ENCODE measurements at places on chromosomes 4 and X.

- DNase-seq, result no peak
These were observed 18.4 kb downstream of the IL21 start for GRCh38 chr4:122602277-122603142.

GRCh38 chr4:4836044-4836443 is 23.4 kb upstream of the MSX1 start:
- DNase-seq, result no peak

DNA sequence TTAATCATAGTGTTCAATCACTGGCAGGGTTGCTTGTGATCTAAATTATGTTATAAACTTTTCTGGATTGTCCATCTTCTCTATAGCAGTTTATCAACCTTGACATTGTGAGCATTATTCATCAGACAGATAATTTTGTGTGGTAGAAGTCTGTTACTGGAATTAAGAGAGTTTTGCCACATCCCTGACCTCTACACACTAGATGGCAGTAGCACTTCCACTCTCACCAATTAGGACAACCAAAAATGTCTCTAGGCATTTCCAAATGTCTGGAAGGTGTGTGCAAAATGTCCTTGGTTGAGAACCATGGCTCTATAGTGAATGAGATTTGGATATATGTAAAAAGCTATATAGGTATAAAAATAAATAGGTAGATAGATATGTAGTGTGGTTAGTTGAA is 324.1 kb upstream of the FAM47C start:
- no peak for DNase-seq

GRCh38 chr4:54700986-54701385 is 43.2 kb downstream of the KIT start:
- DNase-seq, result no peak

DNA sequence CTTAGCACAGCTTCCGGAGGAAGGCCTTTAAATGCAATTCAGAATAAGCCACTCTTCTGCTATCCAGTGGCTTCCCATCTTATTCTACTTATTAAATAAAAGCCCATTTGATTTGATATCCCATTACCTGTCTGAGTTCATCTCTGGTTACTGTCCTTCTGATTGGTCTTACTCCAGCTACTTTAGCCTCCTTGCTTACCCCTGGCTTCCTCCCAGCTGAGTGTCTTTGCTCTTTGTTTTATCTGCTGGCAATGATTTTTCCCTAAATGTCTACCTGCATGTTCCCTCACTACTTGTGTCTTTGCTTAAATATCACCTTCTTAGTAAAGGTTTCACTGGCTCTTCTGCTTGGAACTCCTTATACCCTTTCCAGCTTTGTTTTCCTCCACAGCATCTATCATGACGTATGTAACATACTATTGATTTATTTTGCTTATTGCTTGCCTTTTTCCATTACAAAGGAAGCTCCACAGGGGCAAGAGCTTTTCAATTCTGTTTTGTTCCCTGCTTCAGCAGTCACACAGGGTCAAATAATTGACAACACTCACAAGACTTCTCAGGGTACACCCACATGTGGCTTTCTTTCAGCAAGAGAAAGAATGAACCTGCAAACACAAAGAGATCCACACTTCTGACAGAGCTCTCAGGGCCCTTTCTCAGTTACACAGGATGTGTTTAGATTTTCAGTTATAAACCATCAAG is 63.8 kb downstream of the TBC1D19 start:
- DNase-seq, result no peak

DNA sequence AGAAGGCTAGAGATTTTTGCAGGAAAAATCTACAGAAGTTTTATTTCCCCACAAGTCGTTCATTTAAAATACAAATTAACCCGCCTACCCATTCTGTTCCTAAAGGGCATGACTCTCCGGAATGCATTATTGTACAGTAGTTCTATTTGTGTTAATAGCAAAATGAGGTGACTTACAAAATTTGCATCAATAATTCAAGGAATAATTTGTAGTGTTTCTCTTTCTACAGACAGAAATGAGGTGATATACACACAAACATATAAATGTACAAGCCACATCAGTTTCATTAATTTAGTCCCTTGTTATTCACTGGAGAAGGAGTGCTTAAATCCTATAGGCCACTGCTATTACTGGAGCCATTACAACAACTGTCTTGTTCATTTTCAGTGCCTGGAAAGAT is 501.3 kb upstream of the DIAPH2 start:
- no peak for DNase-seq

DNA sequence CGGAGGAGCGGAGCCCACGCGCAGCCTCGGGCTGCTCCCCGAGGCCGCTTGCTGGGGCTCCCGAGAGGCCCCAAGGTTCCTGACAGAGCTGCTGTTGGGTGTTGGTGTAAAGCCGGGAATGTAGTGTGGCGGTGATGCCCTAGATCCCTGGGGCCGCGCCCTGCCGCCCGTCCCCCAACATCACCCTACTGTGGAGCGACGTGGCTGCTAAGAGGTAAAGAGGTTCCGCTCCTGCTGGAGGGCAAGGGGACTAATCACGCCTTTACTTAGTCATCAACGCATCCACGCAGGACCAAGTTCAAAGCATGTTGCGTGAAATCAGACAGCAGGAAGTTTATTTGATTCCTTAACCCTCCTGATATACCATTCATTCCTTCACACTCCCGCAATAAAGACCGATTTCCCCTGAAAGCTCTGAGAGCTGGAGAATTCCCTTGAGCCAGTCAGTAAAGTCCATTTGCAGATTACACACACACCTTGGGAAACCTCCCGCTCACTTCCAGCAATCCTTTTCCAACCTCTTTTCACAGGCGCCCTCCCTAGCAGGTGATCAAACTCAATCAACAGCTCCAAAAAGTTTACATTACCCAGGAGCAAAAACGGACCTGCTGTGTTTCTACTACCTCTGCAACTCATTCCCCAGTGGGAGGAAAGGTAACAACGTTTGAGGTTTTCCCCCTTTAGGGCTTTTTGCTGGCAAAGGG is 579 bp upstream of the GABRA2 start:
- no peak for DNase-seq

GRCh38 chrX:68995386-68995779 is 166.6 kb downstream of the EFNB1 start:
- no peak for DNase-seq

All from activated naive CD8-positive, alpha-beta T cell treated with anti-CD3 and anti-CD28 coated beads, Interleukin-2, amount 50 U/mL, for 24 hours (primary cell).